Substantia nigra (tissue), 51 donors: ENCODE measurements at places on chromosomes 13 and 19.

GRCh38 chr19:30017172-30017571, 75.1 kb downstream of the URI1 start:
- DNase-seq = no peak

- DNase-seq = peak; percentile 81
Observed at GRCh38 chr13:32427852-32428580, at the start of gene N4BP2L1. Gene N4BP2L1, minus strand, starts transcription at chr13:32428130. Its CDS starts 48 bp downstream, at chr13:32428082.

DNA sequence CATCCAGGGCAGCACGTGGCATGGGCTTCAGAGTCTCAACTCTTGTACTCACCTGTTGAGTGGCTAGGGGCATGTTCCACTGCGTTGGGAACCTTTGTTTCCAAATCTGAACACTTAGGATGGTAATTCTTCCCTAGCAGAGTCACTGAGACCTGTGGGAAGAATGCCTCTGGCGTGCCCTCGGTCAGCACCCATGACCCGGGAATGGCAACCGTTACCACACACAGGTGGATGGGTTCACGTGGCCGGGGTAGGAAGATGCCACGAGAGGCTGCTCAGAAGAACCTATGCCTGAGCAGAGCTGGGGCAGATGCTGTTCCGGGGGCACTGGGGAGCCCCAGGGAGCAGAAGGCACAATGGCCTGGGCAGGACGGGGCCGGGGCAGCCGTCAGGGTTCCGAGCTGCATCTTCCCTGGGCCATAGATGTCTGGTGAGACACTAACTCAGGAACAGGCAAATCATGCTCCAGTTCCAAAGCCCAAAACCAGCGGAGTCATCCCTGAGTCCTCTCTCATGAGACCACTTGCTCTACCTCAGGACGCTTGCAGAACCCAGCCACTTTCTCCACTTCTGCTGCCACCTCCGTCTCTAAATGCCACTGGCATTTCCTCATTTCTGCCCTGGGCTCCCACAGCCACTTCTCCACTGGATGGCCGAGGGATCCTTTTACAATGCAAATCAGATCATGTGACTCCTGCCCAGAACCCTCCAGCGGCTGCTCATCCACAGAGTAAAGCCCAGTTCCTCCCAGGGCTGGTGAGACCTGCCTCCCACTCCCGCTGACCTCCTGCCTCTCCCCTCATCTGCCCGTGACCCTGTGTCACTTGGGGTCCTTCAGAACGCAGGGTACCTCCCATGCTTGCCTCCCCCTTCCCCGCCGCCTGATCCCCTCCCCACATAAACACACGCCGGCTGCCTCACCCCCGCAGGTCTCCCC, 36.7 kb downstream of the FAM124A start:
- DNase-seq = no peak

DNA sequence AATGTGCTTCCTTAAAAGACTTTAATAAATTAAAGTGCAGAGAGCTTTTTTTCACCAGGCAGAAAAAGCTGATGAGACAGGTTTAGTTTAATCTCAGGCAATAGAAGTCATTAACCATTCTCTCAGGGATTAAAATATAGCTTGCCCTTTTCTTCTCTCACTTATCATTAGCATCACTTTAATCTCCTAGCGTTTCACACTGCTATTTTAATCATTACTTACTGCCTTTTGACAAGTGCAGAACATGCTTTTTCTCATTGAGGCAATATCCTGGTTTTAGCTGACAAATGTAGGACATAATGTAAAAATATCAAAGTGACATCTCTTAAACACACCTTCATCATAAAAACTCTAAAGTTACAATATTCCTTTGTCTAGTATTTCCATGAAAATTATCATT, 94.6 kb downstream of the DACH1 start:
- DNase-seq = no peak

DNA sequence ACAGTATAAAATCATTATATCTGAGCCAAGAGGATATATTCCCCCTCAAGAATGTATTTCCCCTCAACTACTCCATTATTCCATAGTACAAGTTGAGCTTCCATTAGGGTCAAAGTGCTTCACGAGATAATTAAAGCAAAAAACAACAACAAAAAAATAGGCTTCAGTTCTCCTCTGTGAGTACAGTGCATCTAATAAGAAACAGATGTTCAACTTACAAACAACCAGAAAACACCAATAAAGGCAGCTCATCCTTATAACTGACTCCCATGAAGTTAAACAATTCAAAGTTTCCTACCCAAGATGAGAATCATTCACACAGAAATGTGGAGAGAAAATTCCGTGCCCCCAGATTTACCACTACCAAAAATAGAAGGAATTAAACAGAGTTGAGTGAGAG, 854.4 kb downstream of the PCDH9 start:
- no peak for DNase-seq

DNA sequence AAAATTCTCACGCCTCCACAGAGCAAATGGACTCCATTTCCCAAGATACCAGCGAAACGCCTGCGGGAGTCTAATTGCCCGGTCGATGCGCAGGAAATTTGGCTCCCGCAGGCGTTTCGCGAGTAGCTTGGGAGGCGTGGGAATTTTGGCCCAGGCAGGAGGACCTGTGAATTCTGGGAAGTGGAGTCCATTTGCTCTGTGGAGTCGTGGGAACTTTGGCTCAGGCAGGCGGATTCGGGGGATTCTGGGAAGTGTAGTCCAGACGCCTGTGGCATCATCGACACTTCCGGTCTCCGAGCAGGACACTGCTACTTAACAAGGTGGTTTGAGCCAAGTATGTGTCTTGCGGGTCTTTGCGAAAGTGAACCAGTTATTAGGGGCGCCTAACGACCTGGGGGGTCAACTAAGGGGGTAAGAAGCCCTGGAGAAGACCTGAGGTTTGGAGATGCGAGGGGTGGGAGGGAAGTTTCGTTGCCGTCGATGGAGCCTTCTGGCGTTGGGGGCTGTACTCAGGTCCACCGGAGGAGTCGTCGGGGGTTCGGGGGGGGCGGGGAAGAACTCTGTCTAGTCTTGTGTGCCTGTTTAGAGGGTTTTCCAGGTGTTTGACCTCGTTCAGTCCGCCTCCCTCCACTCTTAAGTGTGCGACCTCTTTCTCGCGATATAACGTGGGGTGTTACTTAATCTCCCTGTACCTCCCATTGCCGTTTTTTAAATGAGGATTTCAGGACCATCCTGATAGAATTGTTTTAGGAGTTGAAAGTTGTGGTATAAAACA, at the start of gene ZNF155:
ZNF155 (plus strand) TSS at position 277 of the 775 bp plus-strand sequence. CDS start 4,356 bp downstream, outside the sequence.
- DNase-seq = peak; percentile 84

DNA sequence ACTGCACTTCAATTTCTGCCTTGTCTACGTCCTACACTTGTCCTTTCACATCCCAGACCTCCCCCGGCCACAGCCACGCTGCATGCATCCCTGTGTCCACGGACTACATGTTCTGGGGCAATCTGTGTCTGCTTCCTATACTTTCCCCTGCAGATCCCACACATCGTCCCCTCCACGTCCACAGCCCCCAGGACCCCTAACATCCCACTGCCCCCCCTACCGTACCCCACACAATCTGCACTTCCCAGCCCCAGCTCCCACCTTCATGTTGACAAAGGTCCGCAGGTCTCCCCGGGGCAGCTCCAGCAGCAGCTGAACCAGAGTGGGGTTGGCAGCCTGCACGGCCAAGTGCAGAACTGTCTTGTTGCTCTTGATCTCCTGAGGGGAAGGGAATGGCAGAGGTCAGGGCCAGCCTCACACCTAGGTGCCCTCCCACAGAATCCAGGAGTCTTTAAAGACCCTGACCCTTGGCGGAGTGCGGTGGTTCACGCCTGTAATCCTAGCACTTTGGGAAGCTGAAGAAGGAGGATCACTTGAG, 10.2 kb downstream of the NFKBID start:
- no peak for DNase-seq

- no peak for DNase-seq
Observed at GRCh38 chr19:1813192-1814182, 1.4 kb upstream of the ATP8B3 start.

DNA sequence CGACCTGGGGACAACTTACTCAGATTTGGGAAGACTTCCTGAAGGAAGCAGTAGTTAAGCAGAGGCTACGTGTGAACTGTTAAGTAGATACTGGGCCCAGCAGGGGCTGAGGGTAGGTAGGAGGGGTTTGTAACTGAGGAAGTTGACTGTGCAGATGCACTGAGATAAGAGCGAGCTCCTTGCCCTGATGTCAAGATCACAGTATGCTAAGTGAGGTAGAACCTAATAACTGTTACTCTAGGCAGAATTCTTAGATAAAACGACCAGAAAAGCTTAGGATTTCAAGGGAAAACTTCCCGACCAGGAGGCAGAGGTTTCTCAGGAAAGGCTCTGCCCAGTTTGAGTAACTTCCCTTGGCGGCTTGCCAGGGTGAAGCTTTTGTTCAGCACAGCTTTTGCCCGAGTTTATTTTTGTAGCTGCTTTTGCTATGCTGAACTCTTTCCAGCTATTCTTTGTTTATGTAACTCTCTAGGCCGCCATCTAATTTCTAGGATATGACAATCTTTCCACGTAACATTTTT, 632.1 kb downstream of the DIAPH3 start:
- peak; percentile 56 for DNase-seq

DNA sequence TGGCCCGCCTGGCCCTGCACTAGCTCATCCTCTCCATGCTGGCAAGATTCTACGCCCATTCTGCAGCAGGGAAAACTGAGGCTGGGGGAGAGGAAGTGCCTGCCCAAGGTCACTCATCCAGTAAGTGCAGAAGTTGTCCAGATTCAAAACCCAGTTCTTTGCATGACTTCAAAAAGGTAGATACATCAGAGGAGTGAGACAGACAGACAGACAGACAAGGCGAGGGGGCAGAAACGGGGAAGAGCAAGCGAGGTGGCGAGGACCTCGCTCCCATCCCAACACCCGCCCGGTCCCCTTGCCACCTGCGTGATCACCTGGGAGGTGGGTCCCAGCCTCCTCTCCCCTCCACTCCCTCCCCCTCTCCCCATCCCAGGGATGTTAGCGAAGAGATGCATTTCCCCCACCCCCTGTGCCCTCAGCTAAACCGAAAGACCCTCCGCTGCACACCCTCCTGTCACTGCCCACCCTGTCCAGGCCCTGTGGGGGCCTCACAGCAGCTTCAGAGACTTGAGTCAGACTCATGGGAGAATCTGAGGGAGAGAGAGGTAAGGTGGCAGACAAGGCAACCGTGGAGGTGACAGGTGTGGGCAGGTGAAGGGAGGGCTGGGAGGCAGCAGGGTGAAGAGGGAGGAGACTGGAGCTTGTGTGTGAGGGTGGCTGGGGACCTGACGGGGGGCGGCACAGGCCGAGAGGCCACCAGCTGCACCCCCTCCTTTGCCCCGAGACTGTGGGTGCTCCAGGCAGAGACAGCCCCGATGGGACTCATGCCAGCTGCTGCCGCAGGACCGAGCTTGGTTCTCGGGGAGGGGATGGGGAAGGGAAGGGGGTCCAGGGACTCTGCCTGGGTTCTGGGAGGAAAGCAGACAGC, 18.9 kb downstream of the LRRC4B start:
- DNase-seq = no peak

GRCh38 chr13:28173793-28174192, 35.4 kb downstream of the PAN3 start:
- no peak for DNase-seq

GRCh38 chr13:99174533-99175100, 26.0 kb upstream of the UBAC2 start:
- no peak for DNase-seq

DNA sequence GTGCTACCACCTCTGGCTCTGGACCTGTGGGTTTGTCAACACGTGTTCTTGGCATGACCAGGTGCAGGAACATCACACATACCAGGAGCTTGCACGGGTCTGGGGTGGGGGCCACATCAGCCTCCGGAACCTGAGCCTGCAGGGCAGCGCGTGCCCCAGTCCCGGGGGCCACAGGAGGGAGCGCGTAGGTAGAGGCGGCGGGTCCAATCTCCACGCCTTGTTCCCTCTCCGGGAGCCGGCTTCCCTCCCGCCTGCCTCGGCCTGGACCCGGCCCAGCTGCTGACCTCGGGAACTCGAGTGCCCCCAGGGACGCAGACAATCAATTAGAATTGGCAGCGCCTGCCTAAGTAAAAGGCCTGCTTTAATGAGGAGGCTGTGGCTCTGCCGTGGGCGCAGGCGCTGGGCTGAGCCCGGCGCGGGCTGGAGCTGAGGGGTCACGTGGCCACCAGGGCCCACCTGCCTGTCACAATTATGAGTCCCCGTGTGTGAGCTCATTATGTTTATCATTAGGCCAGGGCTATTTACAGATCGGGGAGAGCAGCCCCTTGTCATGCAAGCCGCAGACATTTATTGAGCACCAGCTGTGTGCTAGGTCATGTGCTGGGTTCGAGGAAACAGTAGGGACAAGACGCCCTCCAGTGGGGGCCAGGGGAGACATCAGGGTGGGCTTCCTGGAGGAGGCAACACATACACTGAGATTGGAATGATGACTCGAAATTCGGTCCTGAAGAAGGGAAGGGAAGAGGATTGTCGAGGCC, 32.2 kb upstream of the TNFAIP8L1 start:
- DNase-seq = no peak

GRCh38 chr13:98664047-98664446, 87.1 kb upstream of the STK24 start:
- no peak for DNase-seq

DNA sequence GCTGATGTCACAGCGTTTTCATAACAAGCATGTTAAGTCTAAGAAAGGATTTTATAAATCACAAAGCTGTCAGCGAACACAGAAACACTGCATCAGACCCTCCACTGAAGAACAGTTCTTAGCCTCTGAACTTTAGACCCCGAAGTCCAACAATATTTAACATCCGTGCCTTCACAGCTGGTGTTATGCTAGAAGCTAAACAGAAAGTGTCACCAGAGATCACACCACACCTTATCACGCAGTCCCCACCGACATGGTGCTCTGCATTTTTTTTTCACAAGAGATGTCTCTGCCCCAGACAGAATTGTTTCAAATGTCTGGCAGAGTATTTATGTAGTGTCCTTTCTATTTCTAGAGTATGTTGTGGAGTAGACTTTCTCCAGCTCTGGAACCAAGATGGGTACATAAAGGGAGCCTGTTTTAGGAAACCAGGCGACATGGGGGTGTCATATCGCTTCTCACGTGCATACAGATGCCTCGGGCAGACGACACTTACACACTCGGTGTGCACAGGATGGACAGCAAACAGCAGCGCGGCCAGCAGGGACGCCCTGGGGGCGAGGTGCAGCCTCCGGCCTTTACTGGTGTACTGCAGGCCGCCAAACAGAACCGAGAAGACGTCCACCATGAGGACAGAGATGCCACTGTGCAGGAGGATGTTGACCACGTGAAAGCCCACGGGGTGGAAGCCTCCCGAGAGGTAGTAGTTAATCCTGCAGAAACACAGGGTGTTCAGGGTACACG, 12.0 kb downstream of the TMTC4 start:
- DNase-seq = no peak
